Fibroblast of mammary gland (primary cell): ENCODE measurements at places on chromosomes 6 and 20.

GRCh38 chr6:158987657-158988056, 12.3 kb downstream of the RSPH3 start:
- no peak for DNase-seq

DNA sequence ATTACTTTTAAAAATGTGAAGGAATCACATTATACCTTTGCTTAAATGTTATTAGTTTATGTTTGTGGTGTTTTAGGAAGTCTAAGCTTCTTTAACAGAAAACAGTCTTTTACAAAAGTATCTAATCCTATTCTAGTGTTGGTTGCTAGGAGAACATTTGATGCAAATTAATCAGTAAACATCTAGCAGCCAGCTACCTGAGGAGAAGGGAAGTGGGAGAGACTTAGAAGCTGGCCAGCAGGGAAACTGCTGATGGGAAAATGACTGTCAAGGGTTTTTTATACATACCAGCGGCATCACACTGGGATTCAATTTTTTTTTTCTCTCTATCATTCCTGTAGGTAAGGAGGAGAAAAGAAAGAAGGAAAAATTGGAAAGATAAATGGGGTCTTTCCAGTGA, 686.0 kb upstream of the MMS22L start:
- DNase-seq, result no peak

GRCh38 chr6:68235326-68235784, 399.7 kb upstream of the ADGRB3 start:
- DNase-seq, result peak; percentile 38

DNA sequence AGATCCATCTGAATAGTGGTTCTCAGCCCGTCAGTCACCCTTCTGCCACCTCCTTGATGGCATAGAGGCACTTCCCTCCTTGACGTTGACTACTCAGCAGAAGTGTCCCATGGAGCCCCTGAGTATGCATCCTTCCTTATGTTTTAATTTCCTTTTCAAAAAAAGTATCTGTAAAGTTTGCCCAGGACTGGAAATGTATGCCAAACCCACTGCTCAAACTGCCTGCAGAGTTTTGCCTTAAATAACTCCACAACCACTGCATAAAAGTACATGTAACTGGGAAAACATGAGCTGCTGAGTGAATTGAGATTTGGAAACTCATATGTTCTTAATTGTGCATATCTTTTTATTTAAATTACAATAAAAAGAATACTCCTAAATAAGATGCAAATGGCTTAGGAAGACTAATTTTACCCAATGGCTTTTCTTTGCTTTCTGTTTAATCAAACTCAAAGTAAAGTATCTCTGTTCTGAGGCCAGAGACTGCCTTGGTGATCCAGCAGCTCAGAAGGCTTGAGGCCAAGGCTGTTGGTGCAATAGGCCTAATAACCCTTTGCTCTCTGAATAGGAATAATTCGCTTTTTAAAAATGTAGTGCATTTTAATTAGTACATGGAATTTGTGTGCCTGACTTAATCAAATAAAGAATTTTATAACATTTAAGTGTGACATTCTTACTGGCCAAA, 90.4 kb downstream of the FNDC1 start:
- no peak for DNase-seq

DNA sequence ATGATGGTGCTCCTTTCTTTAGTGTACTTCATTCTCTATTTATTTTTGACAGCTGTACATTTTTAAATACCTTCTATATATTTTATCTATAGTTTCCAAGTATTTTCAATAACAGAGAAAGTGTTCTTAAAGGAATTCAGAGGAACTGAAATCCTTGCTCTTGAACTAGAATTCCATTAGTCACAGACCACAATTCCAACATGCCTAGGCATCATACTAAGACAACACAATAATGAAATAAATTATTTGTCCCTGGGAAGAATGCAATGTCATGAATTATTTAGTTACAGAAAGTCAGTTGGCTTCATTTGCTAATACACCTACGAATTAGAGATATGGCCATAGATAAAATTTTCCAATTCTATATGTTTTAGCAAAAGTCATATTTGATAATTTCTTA, 671.2 kb downstream of the EPHA7 start:
- no peak for DNase-seq

- no peak for DNase-seq
Observed at GRCh38 chr20:53662595-53662994, 69.0 kb upstream of the ZNF217 start.

- DNase-seq, result no peak
Observed at GRCh38 chr6:101386982-101387381, 6.5 kb upstream of the GRIK2 start.

- DNase-seq, result no peak
Observed at GRCh38 chr20:25203871-25204320, 8.4 kb downstream of the ENTPD6 start.

DNA sequence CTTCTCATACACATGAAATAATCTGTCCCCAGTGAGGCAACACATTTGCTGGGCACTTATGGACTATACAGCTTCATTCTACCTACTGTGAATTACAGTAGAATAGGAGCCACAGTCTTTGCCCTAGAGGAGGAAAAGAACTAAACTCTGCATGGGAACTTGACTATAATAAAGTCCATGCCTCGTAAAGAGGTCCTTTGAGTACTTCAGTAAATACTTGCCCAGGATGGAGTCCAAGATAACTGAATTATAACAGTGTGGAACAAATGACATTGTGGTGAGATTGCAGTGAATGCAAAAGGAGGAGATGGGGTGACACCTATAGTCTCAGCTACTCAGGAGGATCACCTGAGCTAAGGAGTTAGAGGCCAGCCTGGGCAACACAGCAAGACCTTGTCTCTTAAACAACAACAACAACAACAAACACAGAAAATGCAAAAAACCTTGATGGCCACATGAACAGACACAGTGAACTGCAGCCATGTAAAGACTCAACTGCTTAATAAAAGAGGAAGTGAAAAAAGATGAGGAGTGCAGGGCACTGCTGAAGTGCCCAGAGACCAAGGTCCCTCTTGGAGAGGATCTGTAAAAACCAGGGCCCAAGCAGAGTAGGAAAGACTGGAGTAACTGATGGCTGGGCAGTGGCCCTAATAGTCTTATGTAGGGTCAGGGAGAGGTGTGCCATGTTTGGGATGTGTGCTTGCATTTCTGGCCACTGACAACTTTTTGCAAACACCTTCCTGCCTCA, 3.7 kb downstream of the MRPS18A start:
- no peak for DNase-seq

- peak; percentile 71 for DNase-seq
Observed at GRCh38 chr20:23613676-23614075, 8.0 kb upstream of the CST9 start.

DNA sequence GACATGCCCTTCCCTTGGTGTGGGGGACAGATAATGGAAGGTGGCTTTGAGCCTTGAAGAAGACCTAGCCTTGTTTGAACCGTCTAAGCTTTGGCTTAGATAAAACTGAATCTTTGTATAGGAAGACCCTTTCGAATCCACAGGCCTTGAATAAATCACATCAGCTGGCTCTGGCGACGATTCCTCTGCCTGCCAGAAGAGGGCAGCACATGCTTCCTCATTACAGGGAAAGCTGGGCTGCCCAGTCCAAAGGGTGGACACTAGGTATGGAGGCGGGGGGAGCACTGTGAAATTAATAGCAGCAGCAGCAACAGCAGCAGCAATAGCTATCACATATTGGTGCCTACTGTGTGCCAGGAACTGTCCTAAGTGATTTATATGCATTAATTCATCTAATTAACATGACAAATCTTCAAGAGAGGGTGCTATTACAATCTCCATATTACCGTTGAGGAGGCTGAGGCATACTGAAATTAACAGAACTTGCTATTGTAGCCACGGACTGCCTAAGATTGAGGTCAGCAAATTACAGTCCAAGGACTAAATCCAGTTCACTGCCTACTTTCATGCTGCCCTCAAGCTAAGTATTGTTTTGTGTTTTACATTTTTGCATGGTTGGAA, 85.1 kb downstream of the CLIC5 start:
- DNase-seq, result peak; percentile 66
